SK-N-SH (cell line): ENCODE measurements at places on chromosomes 4 and X. TPM values are rescaled to one million over a fixed set of nuclear protein-coding genes. Genes with fewer than 3 reads are reported as not detected.

ZNF827 gene
- polyA plus RNA-seq: 20.9 and 23.2 TPM in 2 replicates

DNA sequence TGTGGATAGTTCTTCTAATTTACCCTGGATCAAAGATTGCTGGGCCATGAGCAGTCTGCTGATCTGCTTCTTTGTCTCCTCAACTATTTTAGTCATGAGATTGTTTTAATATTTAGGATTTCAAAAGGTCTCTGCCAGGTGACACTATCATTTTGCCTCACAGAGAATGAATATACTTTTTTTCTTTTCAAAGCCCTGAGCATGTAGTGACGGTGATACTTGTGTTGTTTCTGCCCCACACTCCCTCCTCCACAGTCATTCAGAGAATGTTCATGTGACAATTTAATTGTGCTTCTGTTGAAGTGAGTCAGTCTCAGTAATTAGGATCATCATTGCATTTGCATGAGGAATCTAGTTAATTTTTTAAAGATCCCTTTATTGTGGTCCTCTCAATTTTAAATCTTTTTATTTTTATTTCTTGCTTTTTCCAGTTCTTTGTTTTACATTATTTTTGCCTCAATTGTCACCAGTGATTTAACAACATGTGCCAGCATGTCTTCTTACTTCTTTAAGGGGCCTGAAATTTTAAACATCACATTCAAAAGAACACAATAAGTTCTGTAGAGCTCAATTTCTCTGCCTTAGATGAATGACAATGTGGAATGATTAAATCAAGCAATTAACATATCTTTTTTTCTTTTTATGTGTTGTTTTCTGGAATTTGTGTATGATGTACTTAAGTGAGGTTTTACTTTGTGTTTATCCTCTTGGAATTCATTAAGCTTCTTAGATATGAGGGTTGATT, 12.3 kb downstream of the MMRN1 start:
- no peak overlapping the region for H3K27ac ChIP-seq
- H3K4me1 ChIP-seq: no peaks in the 10 kb centered on the region
- H3K36me3 ChIP-seq: no peaks in the 10 kb centered on the region
- DNase-seq: no peak
- H3K27me3 ChIP-seq: no peaks in the 10 kb centered on the region

DNA sequence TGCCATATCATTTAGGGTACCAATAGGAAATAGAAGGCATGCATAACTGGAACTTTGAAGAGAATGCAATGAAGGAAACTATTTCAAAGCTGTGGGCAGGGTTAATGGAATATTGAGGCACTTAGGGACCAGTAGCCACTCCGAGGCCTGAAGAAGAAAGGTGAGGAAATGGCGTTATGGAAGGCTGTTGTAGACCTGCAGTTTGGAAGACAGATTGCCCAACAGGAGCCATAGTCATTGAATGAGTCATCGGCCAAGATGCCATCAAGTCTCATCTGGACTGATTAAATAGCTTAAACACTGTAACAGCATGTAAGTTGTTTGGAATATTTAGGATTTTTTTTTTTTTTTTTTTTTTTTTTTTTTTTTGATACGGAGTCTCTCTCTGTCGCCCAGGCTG, 11.6 kb downstream of the CXCL13 start:
- no peaks in the 10 kb centered on the region for H3K36me3 ChIP-seq
- no peak for DNase-seq
- peaks cover 30% of the 10 kb centered on the region for H3K27me3 ChIP-seq

DNA sequence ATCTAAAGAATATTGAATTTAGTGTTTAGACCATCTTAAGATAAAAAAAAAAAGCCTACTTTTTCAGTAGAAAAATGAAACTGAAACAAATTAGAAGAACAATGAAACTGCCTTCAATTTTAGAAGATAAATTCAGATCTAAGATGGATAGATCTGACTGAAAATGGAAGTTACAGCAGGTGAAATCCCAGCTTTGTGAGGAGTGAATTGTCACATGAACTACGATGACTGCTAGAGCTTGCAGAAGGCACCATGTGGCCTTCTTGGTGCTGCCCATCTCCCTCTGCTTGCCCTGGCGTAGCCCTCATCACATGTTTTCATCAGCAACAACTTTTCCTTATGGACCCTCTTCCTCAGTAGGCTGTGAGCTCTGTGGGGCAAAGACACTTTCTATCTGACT, 51.4 kb upstream of the EMCN start:
- H3K27me3 ChIP-seq: no peaks in the 10 kb centered on the region
- no peaks in the 10 kb centered on the region for H3K4me1 ChIP-seq
- H3K4me3 ChIP-seq: no peak overlapping the region
- H3K36me3 ChIP-seq: no peaks in the 10 kb centered on the region
- H3K27ac ChIP-seq: no peak overlapping the region
- DNase-seq: no peak

DNA sequence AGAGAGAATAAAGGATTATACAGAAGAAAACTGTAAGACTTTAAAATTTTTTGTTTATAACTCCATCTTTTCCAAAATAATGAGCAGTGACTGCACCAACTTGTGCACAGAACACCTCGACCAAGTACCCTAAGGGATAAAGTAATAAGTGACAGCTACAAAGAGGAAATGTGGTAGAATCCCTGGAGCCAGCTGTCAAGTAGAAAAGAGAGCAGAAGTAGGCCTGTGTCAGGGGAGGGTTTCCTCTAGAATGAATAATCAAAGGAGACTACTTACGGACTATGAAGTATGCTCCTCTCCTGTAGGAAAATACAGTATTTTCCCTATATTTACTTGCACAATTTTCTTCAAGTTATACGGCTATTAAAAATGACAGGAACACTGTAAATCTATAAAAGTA, 1.2 kb downstream of the EIF1AX start:
- H3K36me3 ChIP-seq: peaks cover 36% of the 10 kb centered on the region
- H3K4me3 ChIP-seq: peak overlapping the region; percentile 93
- no peaks in the 10 kb centered on the region for H3K27me3 ChIP-seq
- peaks cover 4% of the 10 kb centered on the region; the same call in 1 of the 2 replicates for H3K4me1 ChIP-seq
- no peak for DNase-seq
- H3K27ac ChIP-seq: no peak overlapping the region; the same call in 1 of the 2 replicates

DNA sequence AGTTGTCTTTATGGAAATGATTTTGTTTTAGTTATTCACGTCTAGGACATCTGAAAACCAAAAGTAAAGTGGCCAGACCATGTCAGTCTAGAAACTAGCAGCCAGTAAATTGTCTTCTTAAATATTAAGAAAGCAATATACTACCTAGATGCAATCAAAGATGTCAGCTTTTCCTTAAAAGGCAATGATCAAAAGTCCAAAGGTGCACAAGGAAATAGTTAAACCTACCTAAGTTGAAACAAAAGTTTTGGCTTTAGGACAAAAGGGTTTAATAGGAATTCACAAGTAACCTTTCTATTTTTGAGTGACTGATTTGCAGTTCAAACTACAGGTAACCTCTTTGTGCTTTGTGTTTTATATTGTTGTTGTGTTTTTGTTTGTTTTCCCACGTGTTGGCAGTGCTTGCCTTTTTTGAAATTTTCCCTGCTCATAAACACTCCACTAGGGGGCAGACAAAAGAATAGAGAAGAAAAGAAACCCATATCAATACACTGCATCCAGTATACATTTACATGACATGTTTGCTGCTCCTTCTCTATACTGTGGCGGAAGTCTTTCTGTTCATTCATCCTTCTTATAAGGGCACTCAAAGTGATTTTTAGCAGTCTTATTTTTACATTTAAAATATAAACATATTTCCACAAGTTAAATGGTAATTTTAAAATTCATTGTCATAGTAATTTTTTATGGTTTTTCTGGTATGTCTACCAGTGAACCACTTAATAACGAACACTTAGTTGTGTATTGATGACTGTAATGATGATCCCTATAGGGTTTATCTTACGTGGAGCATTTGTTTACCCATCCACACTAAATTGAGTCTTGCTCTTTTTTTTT, 62.7 kb downstream of the GAB1 start:
- no peak overlapping the region for H3K27ac ChIP-seq
- H3K4me1 ChIP-seq: peaks cover 8% of the 10 kb centered on the region; the same call in 1 of the 2 replicates
- H3K27me3 ChIP-seq: no peaks in the 10 kb centered on the region
- peak; percentile 27 for DNase-seq
- H3K36me3 ChIP-seq: no peaks in the 10 kb centered on the region

DNA sequence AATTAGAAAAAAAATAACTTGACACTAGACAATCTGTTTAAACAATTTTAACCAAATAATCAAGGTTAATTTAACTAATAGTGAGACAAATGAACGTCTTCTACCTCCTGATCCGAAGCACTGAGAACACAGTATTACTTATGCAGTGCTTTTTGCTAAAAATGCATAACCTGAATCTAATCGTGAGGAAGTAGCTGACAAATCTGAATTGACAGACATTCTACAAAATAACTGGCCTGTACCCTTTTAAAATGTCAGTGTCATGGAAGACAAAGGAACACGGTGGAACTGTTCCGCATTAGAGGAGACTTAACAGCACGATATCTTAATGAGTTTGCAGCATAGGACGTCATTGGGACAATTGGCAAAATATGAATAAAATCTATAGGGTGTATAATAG, 631.2 kb upstream of the ZFP42 start:
- no peak overlapping the region for H3K4me3 ChIP-seq
- no peaks in the 10 kb centered on the region; the same call in 1 of the 2 replicates for H3K27me3 ChIP-seq
- H3K27ac ChIP-seq: no peak overlapping the region
- no peak for DNase-seq
- no peaks in the 10 kb centered on the region for H3K4me1 ChIP-seq

DNA sequence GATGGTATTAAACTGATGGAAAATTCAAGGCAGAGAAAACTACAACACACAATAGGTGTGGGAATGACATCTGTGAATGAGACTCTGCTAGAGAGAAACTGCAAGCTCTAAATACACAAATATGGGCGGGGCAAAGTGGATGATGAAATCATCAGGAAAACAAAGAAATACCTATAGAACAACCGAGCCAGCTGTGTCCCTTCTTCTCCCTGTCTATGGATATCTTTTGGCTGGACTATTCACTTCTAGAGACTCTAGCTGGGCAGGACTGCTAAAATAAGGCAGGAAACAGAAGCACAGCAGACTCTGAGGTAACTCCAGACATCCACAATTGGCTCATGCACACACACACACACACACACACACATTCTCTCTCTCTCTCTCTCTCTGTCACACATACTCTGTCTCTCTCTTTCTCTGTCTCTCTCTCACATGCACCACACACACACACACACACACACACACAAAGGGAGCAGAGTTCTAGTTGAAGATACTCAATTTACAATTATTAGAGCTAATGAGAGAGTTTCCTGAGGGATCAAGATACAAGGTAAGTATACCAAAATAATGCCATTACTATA, 27.2 kb upstream of the EDNRA start:
- no peak overlapping the region for H3K4me3 ChIP-seq
- no peak for DNase-seq
- H3K36me3 ChIP-seq: no peaks in the 10 kb centered on the region

GRCh38 chr4:20015636-20016224, 236.0 kb upstream of the SLIT2 start:
- H3K4me1 ChIP-seq: peaks cover 12% of the 10 kb centered on the region; the same call in 1 of the 2 replicates
- no peak overlapping the region for H3K4me3 ChIP-seq
- H3K36me3 ChIP-seq: no peaks in the 10 kb centered on the region
- no peak overlapping the region for H3K27ac ChIP-seq
- no peak for DNase-seq
